Bronchial epithelial cell (primary cell): ENCODE measurements at places on chromosomes 3 and 15.
A peak's percentile ranks its signal among the peaks of the same experiment; 100 is the strongest.

DNA sequence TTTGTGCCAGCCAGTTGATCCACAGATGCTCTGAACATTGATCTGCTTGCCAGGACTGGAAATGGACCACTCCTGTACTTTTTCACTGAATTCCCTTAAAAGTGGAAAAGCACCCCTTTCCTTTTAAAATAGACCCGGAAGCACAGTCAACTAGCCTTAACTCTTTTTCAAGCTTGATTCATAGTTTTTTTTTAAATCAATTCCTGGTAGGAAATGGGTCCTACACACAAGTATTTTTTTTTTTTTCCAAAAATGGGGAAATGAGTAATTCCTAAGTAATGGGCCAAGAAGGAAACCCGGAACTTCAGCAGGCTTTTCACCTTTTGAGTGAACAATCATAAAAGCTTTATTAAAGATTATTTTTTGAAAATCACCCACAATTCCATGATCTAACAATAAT is 234.4 kb upstream of the ADAMTS9 start:
- no peak for DNase-seq

DNA sequence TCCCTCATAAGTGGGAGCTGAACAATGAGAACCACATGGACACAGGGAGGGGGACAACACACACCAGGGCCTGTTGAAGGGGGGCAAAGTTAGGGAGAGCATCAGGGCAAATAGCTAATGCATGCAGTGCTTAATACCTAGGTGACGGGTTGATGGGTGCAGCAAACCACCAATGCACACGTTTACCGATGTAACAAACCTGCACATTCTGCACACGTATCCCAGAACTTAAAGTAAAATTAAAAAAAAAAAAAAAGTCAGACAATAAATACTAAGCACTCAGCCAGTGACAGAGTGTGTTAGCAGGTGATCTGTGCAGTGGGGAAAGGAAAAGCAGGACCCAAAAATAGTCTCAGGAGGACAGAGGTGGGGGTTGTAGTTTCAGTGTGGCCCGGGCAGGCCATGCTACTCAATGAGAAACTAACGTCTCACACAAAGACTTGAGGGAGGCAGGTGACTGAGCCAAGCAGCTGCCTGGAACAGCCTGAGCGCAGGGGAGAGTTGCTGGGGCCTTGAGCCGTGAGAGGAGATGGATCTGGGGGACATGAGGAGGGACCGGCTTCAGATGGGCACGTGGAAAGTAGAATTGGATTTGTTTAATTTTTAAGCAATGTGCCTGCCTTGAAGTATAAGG is 18.4 kb downstream of the ANKDD1A start:
- DNase-seq = no peak

DNA sequence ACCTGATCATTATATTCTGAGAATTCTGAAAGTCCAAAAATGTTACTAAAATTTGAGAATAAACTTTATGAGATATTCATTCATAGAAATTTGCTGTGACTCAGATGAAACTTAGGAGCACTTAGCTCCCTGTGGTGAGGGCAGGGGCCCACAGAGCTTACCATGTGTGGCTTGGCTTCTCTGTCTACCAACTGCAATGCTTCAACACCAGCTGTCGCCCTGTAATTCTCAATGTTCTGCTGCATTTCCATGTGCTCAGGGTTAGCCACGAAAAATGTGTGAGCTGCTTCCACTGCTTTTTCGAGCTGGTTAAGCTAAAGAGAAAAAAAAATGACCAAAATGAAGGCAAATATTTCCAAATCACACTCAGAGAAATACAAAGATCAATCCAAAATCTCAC is 125.6 kb downstream of the P3H2 start:
- no peak for DNase-seq

- peak; percentile 77 for DNase-seq
Measured at GRCh38 chr3:140223631-140224030, 288.6 kb downstream of the CLSTN2 start.

GRCh38 chr15:97978401-97979139 is 18.1 kb downstream of the ARRDC4 start:
- no peak for DNase-seq

DNA sequence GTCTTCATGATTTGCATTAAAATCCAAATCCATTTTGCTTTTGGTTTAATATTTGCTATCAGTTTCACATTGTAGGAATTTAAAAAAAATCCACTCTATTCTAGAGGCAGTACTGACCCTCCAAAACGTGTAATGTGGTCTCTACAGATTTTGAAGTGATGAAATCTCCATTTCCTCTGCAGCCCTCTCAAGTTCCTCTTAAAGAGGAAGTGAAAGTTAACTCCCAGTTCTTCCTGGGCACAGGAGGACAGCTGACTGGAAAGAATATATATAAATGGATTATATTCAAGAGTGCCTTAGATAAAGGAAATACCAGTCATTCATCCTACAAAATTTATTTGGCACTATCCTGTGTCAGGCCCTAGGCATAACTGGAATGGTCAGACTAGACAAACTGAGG is 83.5 kb upstream of the PLCL2 start:
- DNase-seq = no peak

DNA sequence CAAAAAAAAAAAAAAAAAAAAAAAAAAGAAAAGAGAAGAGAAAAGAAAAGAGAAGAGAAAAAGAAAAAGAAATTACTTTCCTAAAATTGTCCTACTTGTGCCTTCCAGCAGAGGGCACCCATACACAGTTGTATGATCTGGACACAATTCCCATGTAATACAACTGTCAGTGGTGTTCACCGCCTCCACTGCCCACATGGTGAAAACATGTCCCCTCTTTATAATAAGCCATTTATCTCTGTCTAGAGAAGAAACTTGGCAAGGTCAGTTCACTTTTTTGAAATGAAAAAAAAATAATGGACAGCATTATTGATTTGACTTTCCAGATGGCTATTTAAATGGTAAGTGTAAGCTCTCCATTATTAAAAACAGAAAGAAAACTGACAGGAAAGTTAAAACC is 459.4 kb downstream of the GBE1 start:
- peak; percentile 39 for DNase-seq

- no peak for DNase-seq
Measured at GRCh38 chr3:3280396-3280795, 100.9 kb upstream of the CRBN start.

DNA sequence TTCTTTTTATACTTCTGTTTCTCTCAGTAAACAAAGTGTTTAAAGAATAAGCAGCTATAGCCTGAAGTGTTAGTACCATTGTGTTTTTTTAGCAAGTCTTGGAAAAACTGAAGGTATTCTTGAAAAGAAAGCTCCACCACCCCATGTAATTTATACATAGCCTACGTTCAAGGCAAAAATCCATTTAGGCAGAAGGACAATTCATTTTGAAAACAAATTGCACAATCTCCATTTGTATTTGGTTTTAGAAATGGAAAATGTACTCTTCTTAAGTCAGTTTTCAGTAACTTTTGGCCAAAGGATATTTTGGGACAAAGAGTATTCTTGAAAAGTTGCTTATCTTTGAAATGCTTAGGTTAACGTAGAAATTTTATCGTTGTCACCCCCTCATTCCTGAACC is 34.5 kb downstream of the PTPRG start:
- DNase-seq = no peak

DNA sequence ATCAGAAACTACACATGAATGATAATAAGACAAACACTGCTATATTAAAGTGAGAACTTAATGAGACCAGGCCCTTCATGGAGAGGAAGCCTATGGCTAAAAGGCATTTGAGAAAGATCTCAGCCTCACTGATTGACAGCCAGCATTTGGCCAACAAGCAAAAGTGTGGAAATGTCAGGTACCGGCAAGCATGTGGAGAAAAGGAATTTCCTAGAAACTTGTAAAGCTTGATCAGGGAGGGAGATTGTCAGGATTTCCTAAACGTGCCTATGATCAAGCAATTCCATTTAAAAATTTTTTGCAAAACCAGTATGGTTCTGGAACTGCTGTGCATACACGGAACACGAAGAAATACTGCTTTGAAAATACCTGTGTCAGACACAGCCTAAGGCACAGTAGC is 220.3 kb upstream of the ATP10A start:
- peak; percentile 13 for DNase-seq

- DNase-seq = no peak
Measured at GRCh38 chr3:144431134-144431533, 459.5 kb downstream of the DIPK2A start.

DNA sequence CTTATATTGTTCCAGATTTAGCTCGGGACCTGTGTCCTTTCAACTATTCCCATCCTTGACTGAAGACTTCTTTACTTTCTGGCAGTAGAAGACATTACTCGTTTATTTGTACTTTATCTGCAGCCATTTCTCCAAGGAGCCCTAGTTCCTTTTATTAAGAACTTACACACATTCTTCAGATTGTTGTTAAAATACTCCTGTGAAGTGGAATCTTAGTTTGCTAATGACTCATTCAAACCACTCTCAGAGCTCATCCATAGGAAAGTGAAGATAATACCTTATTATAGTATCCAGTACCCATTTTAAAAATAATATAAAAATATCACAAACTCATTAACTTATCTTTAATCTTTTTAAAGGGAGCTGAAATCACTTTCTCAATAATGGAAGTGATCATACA is 63.5 kb downstream of the C3orf70 start:
- peak; percentile 12 for DNase-seq

GRCh38 chr15:33262306-33262705 is 48.5 kb upstream of the RYR3 start:
- no peak for DNase-seq

DNA sequence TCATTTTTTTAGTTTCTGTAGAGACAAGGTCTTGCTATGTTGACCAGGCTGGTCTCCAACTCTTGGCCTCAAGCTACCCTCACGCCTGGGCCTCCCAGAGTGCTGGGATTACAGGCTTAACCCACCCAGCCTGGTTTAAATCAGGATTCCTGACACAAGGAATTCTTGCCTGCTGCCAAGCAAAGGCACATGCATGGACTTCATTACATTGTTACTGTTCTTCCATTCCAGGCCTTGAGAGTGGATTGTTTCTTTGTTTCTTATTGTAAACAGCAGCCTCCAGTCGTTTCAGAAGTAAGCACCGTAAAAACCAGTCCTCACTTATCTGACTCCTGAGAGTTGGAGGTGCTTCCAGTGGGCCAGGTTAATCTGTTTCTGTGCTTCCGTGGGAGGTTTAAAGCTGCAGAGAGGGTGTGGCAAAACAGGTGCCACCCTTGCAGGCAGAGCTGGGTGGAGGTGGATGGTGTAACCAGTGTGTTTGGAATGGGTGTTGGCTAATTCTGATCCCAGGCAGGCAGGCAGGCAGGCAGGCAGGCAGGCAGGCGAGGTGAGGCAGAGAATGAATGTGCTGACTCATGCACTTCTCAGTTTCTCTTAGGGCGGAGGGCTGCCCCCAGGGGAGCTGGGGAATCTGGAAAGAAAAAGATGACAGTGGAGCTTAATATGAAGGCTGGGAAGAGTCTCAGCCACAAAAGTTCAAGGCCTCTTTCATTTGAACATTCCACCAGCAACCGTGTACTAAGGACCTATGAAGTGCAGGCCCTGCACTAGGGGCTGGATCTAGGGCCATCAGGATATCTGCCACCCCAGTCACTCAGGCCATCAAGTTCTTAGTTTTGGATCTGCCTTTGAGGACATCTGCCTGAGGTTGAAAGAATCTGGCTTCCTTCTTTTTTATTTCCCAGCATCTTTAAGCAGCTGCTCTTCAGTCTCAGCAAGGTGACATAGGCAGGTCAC is 37.0 kb upstream of the CDCP1 start:
- peak; percentile 96 for DNase-seq

DNA sequence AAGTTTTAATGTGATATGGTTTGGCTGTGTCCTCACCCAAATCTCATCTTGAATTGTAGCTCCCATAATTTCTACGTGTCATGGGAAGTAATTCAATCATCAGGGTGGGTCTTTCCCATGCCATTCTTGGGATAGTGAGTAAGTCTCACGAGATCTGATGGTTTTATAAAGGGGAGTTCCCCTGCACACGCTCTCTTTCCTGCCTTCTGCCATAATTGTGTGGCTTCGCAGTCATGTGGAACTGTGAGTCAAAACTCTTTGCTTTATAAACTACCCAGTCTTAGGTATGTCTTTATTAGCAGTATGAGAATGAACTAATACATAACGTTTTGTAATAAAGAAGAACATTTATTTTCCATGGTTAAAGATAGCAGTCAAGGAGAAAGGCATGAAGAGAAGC is 39.2 kb upstream of the GOLIM4 start:
- peak; percentile 5 for DNase-seq

DNA sequence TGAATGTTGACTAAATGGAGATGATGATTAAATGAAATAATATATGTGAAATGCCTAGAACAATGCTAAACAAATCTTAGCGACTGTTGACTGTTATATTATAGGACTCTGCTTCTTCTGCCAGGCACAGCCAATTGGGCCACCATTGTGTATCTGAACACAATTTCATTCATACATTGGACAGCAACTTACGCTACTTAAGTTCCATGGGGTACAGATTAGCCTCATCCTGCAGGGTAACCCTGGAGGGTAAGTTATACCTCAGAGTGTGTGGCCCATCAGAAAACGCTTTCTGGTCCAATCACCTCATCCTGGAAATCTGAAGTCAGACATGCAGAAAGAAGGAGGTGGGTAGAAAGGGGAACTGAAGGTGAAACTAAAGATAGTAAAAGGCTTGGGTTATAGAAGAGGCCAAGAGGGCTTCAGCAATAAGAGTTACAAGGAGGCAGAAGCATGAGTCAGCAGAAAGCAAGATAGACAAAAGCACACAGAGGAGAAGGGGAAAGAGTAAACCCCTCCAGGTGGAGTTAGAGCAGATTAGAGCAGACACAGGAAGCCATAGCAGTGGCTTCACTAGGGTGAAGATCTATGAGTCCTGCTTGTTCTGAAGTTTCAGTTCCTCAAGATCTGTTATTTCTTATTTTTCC is 119.3 kb upstream of the SLC24A5 start:
- DNase-seq = no peak

GRCh38 chr3:10651506-10651905 is 146.1 kb upstream of the ATP2B2 start:
- DNase-seq = no peak

- peak; percentile 16 for DNase-seq
Measured at GRCh38 chr3:137035631-137036030, 77.8 kb downstream of the IL20RB start.

GRCh38 chr3:125403789-125404188 is 28.7 kb upstream of the ZNF148 start:
- no peak for DNase-seq

DNA sequence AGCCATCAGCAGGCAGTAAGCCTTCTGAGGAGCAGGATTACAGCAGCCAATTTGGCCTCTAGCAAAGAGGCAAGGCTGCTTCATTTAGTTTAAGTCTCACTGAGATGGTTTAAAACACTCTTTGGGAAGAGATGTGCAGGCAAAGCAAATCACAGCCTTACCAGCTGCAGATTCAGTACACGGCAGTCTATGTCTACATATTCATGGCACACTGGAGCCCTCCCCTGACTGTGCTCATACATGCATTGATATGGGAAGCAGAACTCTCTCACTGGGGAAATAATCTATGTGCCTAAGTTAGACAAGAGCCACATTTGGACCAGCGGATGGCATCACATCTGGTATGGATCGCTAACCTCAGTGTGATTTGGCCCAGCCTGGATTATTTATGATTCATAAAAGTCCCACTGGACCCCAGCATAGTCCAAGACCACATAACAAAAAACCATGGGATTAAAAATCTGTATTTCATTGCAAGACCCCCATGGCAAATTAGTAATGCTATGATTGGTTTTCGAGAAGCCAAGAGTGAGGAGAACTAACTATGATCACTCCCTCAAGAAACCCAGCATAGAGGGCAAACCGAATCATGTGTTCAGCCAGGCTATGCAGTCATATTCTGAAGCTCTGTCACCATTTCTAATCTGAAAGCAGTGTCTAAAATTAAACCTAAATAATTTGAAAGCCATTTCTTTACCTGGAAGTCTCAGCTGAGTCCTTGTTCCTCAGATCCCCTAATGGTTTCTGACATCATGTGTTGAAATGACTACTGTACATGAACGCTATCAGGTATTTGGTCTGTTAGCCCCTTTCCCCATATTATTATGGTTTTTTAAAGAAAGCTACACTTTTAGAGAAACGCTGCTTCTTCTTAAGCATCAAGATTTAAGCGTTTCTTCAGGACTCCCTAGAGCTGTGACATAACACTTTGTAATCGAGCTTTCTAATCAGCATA is 1.2 kb downstream of the PRICKLE2 start:
- DNase-seq = no peak
